ENCODE measurements at places on chromosomes 2 and 18.

GRCh38 chr2:220708366-220708765, 863.7 kb downstream of the EPHA4 start:
- DNase-seq, result peak; percentile 9

GRCh38 chr2:156790343-156791037, 354.3 kb downstream of the GPD2 start:
- no peak for DNase-seq

DNA sequence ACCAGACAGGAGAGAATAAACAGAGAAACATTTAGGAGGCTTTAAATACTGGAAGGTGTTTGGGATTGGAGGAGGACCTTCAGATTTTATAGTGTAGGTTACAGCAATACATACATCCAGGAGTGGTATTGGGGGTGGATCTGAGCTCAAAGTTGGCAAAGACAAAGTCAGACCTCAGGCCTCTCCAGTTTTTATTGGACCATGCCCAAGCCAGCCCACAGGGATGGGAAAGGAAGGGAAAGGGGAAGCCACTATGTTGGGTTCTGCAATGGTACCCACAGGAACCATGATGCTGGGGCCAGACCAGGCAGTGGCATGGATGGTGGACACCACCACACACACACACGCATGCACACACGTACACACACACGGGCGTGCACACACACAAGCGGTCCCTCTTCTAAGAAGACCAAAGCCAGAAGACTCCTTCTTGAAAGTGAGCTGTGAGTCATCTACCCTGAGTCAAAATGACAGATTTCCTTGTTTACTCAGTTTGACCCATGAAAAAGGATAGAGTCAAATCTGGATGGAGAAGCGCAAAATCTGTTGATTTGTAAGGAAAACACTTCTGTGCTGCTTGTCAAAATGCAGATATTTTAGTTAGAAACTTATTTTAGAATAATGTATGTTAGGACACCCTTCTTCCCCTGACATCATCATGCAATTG, 87.9 kb downstream of the TRABD2A start:
- no peak for DNase-seq

- peak; percentile 11 for DNase-seq
These were observed 221.7 kb downstream of the PHLPP1 start for GRCh38 chr18:62937065-62937464.

GRCh38 chr18:77617694-77618093, 368.0 kb downstream of the GALR1 start:
- peak; percentile 12 for DNase-seq

GRCh38 chr2:19473350-19473749, 114.9 kb upstream of the OSR1 start:
- DNase-seq, result no peak

DNA sequence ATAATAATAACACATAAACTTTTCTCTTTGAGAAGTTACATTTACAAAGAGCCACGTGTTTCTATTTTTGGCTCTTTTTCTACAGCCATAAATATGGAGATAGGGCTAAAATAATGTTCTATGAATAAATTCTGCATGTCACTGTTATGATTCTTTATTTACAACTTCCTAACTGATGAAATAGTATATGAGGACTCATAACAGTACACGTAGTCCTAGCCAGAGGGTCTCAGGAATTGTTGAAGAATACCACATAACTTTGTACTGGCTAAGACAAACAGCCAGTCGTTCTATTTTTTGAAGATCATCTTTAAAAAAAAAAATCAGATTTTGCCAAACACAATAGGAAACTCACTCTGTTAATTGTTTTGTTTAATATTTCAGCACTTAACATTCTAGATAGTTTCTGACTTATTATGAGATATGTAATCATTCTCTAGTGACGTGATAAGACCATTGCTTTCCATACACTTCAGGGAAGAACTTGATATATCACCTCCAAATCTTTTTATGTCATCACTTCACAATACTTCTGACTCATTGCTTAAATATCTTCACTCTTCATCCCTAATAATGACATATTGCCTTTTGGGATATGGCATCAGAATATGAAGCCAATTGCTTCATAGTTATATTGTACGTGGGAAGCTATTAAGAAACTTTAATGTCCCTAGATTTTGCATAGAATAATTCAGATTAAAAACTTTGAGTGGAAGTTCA, 256.1 kb downstream of the XIRP2 start:
- DNase-seq, result peak; percentile 18
